Activated CD8-positive, alpha-beta T cell treated with anti-CD3 and anti-CD28 coated beads for 36 hours (primary cell): ENCODE measurements at places on chromosomes 7 and 10.

- DNase-seq: no peak
Measured at GRCh38 chr7:85156661-85157208, 30.1 kb downstream of the SEMA3D start.

- DNase-seq: no peak
Measured at GRCh38 chr7:42587806-42588205, 324.1 kb downstream of the C7orf25 start.

GRCh38 chr7:141563956-141564623 is 12.9 kb downstream of the AGK start:
- DNase-seq: peak; percentile 69

GRCh38 chr7:117811696-117812095 is 61.5 kb downstream of the CTTNBP2 start:
- no peak for DNase-seq

DNA sequence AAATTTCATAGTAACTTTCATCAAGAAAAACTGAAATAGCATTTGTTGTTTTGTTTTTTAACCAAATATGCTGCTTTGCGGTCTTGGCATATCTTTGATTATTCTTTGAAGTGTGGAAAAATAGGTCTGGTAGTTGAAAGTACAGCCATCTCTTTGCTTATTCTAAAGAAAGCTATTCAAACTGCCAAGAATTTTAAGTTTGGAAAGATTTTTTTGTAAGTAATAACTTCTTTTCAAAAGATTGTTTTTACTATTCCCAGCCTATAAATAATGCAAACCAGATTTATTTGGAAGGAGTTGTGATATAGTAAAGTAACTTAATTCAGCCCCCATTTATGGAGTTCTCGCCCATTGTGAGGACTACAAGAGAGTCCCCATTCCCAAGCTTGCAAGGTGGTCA is 87.0 kb downstream of the ADD3 start:
- no peak for DNase-seq

DNA sequence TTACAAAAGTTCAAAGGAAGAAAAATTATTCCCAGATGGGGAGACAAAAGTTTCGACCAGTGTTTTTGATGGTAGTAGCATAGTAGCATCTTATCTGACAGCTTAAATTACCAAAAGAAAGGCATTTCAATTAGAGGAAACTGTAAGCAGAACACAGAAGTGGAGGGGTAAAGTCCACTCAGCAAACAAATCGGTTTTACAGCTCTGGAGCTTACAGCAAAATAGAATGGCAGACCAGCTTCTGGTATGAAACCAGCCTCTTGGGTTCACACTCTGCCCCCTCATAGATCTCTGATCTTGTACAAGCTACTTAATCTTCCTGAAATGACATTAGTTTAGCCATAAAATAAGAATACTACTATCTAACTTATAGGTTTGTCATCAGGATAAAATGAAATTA is 118.6 kb downstream of the RNF32 start:
- no peak for DNase-seq

- no peak for DNase-seq
Measured at GRCh38 chr10:47362199-47362598, 14.0 kb downstream of the RBP3 start.

DNA sequence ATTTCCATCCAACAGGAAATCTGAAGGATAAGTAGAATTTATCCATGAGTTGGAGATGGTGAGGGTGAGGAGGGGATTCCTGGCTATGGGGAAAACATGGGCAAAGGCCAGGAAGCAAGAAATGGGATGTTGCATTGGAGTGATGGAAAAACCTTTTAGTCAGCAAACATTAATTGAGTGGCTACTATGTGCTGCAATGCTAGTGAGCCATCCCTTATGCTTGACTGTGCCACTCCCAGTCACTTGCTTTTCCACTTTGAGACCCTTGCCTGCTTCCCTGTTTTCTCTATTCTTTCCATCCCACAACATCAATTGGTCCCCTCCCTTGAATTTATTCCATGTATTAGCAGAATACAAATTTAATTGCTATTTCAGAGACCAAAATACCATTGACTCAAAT is 252.7 kb upstream of the HABP2 start:
- no peak for DNase-seq

DNA sequence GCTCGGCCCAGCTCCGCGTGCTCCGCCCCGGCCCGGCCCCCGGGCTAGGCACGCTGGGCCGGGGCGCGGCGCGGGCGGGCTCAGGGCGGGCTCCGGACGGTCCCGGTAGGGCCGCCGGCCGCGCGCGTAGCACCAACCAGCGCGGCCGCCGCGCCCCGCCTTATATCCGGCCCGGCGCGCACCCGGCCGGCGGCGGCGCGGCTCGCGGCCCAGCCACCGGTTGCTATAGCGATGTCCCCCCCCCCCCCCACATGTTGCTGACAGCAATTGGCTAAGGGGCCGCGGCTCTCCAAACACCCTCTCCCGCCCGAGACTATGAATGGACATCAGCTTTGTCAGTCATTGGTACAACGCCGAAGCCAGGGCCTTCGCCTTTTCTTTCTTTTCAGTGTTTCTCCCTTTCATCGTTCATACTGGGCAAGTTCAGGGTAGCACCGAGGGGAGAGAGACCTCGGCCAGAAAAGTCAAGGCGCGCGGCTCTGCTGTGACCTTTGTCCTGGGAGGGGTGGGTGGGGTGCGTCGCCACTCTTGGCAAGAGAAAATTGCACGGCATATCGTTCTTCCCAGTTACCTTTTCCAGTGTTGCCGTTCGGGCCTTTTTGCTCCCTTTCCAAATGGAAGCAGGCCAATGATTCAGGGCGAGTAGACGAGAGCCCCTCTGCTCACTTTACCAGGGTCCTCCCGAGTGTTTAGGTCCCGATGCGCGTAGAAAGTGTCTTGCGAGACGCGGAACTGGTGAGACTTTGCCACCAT is 354.2 kb downstream of the DNAJB6 start:
- no peak for DNase-seq

GRCh38 chr10:34768261-34768971 is 46.7 kb downstream of the PARD3 start:
- no peak for DNase-seq

DNA sequence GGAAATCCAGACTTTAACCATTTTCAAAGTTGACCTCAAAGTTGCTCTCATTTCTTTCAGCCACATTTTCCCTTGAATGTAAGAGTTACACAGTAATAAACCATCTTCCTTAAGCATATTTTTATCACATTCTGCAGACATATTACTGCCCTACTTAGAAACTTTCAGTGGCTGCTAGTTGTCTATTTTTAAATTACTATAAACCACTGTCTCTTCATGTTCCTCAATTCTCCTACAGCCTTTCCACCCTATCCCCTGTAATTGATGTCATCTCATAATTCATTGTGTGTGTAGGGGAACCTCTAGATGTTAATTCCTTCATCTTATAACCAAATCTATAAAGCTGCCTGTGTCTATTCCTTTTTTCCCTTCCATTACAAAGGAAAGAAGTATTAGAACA is 78.1 kb upstream of the STRIP2 start:
- DNase-seq: no peak

DNA sequence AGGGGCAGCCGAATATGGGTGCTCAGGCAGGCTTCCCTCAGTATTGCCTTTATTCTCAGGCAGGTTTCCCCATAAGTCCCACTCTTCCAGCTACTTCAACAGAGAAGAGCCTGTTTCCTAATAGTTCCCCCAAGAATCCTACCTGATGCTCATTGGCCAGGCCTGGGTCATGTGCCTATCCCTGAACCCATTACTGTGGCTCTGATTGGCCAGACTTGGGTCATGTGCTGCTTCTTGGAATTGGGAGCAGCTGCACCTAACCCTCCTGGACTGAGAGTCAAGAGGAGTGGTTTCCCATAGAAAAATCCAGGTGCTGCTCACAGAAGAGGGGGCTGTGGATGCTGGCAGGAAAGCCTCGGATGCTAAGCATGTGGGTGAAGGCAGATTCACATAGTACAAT is 21.7 kb downstream of the OPALIN start:
- no peak for DNase-seq

GRCh38 chr10:71268247-71268691 is 50.8 kb upstream of the SLC29A3 start:
- DNase-seq: no peak

GRCh38 chr10:18501198-18501597 is 150.2 kb downstream of the NSUN6 start:
- DNase-seq: no peak

GRCh38 chr7:143978585-143978984 is 21.5 kb upstream of the OR6B1 start:
- DNase-seq: no peak

DNA sequence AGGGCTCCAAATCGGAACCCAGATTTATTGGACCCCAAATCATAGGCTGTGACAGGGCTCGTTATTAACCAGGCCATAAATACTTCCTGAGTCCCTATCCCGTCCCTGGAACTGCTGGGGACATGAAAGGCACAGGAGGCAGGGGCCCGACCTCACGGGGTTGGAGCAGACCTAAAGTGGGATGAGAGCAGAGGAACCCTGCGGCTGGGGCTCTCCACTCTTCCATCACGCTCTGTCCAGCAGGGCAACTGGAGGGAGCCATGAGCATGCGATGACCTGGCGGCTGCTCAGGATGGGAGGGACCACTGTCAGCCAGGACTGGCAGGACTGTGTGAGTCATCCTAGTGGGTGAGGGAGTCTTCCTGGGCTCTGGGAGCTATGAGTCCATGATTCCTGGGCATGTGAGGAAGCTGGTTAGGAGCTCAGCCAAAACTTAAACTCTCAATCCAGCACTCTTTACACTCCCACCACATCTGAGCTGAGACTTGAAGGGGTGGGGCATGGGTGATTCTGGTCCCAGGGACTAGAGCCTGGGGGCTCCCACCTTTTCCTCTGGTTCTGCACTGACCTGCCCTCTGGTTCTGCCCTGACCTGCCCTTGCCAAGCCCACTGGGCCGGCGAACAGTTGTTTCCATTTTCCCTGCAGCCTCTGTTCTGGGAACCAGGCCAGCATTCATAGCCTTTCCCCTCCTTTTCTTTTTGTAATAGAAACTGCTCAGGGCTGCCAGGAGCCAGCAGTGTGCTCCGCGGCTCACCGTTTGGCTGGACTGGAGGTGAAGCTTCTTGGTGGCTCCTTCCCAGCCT is 47.1 kb downstream of the SYPL1 start:
- no peak for DNase-seq

- no peak for DNase-seq
Measured at GRCh38 chr10:26243351-26243720, 26.8 kb downstream of the GAD2 start.

DNA sequence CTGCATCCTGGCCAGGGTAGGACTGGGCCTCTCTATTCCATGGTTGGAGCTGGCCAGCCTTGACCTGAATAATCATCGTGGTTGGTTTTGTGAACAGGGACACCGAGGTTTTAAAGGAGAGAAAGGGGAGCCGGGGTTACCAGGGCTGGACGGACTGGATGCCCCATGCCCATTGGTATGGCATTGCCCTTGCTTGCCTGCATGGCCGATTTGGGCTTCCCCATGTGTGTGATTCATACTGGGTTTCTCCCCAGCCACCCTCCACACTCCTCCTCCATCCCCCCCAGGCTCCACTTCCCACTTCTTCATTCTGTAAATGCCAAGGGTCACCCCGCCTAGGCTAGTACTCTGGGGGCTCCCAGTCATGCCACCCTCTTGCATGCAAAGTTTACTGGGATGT is 98.8 kb upstream of the MACROH2A2 start:
- no peak for DNase-seq

DNA sequence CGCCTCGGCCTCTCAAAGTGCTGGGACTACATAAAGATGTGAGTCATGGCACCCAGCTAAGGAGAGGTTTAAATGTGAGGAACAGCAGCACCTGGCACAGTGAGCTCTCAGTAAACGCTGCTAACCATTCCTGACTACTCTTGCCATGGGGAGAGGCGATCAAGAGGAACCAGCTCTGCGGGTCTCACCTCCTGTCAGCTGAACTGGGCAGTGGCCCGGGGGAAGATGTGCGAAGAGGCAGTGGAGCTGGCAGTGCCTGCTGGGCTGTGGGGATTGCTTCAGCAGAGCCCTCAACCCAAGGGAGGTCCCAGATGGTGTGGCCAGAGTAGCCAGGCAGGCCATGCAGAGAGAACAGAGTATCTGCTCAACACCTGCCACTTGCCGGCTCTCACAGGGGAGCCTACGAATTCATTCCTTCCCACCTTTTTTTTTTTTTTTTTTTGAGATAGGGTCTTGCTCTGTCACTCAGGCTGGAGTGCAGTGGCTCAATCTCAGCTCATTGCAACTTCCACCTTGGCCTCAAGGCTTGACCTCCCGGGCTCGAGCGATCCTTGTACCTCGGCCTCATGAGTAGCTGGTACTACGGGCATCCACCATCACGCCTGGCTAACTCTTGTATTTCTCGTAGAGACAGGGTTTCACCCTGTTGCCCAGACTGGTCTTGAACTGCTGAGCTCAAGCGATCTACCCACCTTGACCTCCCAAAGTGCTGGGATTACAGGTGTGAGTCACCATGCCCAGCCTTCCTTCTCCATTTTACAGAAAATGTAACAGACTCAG is 6.8 kb downstream of the POLM start:
- DNase-seq: no peak

GRCh38 chr10:116472891-116473290 is 45.2 kb downstream of the PNLIPRP3 start:
- no peak for DNase-seq

GRCh38 chr10:100534726-100535125 is 1.0 kb upstream of the HIF1AN start:
- no peak for DNase-seq

- DNase-seq: no peak
Measured at GRCh38 chr10:306675-307185, 171.5 kb downstream of the ZMYND11 start.

GRCh38 chr7:19561121-19561805 is 147.6 kb downstream of the POLR1F start:
- DNase-seq: no peak

DNA sequence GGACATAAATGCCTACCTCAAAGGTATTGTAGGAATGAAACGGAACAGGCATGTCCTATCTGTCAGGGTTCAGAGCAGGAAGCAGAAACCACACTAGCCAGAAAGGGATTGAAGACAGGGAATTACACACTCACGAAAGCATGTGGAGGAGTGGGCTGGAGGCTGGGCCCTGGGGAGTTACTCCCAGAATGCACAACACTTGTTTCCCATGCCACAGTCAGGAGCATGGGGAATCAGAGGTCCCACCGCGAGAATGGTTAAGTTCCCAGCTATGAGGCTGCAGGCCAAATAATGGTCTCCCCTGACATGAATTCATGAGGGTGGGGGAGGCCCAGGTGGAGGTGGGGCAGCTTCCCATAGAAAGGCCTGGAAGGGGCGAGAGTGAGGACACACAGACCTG is 212.7 kb downstream of the HERPUD2 start:
- no peak for DNase-seq

DNA sequence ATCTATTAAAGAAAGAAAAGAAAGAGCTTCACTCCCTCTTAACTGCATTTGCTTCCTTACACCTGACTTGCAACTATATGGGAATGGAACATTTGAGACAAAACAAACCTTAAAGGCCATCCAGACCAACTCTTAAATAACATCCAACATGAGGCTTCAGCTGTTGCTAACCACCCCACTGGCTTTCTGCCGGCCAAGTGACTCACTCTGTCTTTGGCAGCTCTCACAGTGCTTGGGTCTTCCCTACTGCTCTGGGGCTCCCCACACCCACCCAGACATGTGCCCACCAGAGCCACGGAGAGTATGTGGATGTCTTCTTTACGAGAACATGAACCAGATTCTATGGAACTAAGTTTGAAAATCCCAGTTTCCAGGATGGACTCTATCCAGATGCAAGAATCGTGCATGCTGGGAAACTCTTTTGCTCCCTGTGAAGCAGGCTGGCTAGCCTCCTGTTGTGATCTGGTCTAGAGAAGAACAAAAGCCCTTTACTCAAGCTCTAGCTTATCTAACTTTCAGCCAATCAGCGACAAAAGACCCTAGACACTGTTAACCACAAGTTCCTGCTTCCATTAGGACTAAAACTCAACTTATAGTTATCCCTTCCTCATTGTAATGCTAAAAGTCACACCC is 245.7 kb downstream of the TCERG1L start:
- no peak for DNase-seq
